Erythroblast (primary cell): ENCODE measurements at places on chromosomes 1 and 21.

DNA sequence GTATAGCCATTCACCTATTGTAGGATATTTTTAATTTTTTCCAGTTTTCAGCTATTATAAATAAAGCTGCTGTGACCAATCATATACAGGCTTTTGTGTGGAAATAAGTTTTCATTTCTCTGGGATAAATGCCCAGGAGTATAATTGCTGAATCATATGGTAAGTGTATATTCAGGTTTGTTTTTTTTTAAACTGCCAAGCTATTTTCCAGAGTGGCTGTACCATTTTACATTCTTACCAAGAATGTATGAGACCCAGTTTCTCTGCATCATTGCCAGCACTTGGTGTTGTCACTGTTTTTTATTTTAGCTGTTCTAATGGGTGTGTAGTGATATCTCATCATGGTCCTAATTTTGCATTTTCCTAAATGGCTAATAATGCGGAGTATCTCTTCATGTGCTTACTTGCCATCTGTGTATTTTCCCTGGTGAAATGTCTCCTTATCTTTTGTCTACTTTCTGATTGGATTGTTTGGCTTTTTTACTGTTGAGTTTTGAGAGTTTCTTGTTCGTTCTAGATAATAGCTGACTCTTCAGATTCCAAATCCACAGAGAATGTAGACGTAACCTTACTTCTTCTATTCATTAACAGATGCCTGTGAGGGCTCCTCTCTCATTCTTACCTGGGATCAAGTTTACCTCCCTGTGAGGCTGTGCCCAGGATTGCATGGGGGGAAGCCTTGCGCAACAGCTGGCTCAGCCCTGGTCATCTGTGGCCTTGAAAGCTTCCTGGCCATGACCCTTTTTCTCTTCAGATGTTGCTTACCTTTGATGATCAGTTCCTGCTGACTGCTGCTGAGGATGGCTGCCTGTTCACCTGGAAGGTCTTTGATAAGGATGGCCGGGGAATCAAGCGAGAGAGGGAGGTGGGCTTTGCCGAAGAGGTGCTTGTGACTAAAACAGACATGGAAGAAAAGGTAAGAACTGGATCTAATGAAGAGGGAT is 42.6 kb downstream of the CFAP57 start:
- no peak for DNase-seq

GRCh38 chr1:48181669-48182367 is 40.7 kb upstream of the SLC5A9 start:
- no peak for DNase-seq

- no peak for DNase-seq
These were observed 25.9 kb downstream of the C2CD2 start for GRCh38 chr21:41927727-41928409.

DNA sequence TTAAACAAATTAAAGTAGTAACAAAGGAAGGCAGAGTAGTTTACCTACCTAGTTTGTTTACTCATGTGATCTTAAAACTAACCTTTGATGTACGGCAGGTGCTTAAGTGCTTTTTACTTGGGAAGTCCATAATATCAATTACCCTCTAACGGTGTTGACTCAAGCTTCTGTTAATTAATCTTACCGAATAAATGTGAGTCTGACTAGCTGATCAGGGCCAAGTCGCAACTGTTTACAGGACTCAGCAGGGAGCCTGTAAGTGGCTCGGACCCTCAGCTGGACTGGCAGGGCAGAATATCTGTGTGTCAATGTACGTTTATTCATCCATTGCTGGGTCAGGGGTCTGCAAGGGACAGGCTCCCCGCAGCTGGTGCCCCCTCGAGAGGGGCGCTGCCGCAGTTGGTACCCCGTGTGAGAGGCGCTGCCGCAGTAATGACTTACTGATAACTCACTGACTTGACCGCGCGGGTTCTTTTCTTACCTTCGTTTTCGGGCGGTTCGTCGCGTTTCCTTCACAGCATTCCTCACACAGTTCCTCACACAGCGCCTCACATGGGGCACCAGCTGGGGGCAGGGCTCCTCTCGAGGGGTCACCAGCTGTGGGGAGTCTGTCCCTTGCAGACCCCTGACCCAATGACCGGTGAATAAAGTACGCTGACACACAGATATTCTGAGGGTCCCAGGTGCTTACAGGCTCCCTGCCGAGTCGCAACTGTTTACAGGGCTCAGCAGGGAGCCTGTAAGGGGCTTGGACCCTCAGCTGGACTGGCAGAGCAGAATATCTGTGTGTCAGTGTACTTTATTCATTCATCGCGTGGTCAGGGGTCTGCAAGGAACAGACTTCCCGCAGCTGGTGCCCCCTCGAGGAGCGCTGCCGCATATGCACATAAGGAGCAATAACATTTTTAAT is 3.0 kb downstream of the FMO1 start:
- peak; percentile 26 for DNase-seq

GRCh38 chr1:171849245-171849898 is 8.1 kb downstream of the DNM3 start:
- DNase-seq, result no peak

DNA sequence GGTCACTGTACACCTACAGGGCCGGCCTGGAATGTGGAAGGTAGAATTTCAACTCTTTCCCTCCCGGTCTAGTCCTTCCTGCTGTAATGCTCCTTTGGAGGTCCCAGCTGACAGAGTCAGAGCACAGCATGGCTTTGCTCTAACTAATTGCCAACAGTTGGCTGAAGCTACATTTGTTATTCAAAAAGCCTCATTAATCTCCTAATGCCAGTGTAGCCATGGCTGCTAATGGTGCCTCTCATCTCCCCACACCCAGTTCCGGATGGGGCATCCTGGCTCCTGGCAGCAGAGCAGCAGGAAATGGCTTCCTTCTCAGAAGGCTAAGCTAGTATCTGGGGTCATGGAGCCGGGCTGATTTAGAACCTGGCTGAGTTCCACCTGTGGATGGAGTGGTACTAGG is 18.7 kb upstream of the CAMK1G start:
- no peak for DNase-seq

DNA sequence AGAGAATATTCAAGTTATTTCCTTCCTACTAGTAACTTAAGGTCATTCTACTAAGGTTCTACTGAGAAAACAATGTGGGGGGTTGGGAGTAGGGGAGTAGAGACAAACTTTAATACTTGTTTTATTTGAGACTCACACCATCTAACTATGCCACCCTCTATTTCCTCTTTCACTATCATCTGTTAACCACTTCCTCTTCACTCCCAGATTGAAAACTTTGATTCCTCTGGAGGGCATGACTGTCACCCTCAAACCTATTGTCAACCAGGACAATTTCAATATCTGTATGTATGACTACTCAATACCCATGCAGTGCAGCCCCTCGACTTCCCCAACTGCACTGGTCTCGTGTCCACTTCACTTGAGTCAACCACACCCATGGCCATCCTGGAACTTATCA is 165.6 kb upstream of the POGK start:
- no peak for DNase-seq

DNA sequence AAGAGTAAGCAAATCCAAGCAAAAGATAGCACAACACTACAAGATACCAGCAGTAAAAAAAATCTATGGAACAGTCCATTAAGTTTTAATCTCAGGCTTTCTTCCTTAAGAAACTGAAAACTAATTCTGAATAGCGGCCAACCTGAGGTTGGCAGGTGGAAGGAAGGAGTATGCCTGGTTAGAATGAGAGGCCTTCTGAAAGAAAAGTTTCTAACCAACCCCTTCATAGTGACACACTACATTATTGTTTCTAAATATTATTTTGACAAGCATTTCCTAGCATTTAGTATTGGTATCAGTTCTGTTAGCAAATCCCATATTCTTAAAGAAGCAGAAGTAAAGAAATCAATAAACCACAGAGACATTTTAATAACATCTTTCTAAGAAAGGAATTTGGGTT is 205.7 kb upstream of the PTBP2 start:
- no peak for DNase-seq

DNA sequence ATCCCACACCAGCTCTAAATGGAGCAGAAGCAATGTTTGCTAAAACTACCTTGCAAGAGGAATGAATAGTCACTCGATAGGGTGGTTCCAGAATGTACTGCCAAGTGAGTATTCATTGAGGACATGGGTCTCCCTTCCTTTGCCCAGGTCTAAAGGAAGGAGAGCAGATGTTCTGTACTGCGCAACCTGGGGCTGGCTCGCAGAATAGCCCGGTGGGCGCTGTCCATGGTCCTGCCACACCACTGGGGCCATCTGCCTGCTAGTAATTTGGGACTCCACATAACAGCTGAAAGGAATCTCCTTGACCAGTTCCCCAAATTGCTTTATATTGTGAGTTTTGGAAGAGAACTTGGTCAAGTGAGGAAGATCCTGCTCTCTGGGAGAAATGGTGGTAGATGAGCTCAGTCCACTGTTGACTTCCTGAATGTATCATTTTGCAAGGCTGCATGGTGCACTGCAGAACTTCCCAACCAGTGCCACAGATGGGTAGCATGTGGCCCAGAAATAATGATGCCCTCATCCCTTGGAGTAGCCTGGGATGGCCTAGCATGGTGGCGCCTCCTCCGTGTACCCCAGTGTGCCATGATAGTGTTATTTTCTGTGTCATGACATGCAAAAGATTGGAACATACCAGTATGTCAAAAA is 5.7 kb downstream of the SLC6A17 start:
- peak; percentile 53 for DNase-seq

- DNase-seq, result no peak
These were observed 17.2 kb upstream of the FGGY start for GRCh38 chr1:59279645-59280044.

- DNase-seq, result peak; percentile 1
These were observed 90.6 kb downstream of the GPATCH2 start for GRCh38 chr1:217540321-217540720.

- no peak for DNase-seq
These were observed 120.2 kb downstream of the ETS2 start for GRCh38 chr21:38925923-38926322.

GRCh38 chr1:166695115-166695514 is 144.2 kb upstream of the POGK start:
- peak; percentile 40 for DNase-seq

DNA sequence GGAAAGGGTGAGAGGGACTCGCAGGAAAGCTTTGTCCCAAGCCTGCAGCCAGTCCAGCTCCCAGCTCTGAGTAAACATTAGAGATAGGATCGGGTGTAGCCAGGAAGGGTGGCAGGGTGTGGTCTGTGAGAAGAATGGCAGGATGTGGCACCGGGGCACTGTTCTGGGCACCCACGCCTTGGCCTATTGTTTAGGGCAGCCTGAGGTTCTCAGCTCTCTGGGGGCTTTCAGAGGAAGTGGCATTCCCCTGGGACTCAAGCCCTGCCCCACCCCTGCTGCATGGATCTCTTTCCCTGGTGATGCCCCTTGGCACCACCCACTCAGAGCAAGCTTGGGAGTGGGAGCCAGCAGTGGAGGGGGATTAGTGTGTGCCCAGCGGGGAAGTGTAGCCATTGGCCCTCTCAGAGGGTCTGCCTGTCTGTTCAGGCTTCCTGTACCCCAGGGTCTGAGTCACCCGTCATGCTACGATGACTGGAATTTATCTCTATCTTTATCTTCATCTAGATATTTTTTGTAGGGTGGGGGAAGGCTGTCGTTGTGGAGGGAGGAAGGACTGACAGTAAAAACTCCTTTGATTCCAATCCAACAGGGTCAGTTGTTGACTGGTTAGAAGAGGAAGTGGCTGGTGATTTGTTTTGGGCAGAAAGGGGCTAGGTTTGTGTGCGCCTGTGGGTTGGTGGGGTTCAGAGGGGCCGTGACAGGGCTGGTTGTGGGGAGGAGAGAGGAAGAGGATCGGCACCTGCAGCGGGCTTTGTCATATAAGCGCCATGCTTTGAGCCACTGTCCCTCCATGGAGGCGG is 31.6 kb downstream of the SOX13 start:
- no peak for DNase-seq

- no peak for DNase-seq
These were observed 1384.1 kb upstream of the B3GALT2 start for GRCh38 chr1:194570476-194570875.

DNA sequence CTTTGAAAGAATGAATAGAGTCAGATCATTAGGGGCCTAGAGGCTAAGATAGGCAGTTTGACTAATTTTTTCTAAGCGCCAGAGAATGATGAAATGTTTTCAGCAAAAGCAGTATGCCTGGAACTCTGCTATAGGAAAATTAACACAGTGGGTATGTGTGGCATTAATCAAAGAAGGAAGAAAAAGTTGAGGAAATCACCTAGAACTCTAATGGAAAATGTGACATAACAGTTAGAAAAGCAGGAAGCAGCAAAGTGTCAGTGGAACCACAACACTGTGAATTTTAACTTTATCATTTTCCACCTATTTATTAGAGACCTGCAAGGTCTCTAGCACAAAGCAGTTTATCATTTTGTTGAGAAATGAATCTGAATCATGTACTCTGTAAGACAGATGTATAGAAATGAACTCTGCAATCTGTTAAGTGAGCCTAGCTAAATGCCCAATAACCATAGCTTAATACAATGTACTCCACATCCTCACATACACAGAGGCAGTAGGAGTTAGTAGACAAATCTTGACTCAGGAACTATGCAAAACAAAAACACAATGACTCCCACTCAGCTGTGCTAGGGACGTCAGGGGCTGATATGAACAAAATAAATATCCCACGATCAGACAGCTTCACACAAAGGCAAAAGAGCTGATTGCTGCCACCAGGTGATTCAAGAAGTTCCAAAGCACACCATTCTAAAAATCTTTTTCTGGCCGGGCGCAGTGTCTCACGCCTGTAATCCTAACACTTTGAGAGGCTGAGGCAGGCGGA is 500.7 kb upstream of the NFIA start:
- no peak for DNase-seq

GRCh38 chr1:113616156-113616555 is 143.1 kb downstream of the PHTF1 start:
- DNase-seq, result no peak

DNA sequence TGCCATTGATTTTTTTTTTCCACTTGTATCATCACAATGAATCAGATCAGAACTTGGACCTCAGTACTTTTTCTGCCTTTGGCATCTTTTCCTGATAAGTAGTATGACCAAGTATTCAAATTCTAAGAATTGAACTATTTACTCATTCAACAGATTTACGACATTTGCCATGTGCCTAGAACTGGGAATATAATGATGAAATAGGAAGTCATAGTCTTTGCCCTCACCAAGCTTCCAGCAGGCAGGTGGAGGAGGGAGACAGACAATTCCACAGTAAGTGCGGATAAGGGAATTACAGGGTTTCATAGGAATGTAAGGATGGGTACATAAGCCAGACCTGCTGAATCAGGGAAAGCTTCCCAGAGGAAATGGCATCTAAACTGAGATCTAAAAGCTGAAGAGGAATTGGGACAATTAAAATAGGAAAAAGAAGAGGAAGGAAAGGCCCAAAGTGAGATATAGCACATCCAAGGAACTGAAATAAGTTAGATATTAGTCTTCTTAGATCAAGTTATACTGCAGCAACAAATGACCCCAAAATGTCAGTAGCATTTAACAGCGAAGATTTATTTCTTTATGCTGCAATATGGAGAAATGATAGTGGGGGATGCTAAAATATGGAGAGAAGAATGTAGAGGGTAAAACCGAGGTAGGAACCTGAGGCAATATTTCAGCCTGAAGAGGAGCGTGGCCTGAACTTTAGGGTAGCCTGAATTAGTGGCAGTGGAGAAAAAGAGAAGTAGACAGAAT is 5.3 kb upstream of the DDX59 start:
- DNase-seq, result no peak

GRCh38 chr21:44263221-44263760 is 1.6 kb upstream of the DNMT3L start:
- no peak for DNase-seq
